ENCODE measurements at places on chromosomes 2 and 18. TPM values are rescaled to one million over a fixed set of nuclear protein-coding genes. Genes with fewer than 3 reads are reported as not detected.

ATOH8 gene
- total RNA-seq = not detected

DNA sequence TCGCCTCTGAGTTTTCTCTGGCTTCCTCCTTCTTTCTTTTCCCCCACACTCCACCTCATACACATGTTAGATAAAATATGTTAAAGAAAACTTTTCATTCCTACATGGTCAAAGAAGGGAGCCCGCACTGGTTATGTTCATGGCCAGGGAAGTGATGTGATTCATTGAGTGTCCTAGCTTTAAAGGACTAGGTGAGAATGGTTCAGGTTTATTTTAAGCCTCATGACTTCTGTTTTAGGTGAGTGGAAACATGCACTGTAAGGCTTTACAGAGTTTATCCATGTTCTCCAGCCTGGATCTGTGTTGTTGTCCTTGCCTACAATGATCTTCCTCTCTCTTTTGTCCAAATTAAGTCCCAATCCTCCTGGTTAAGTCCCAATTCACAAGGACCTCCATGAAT is 56.5 kb downstream of the RASGRP3 start:
- H3K4me1 ChIP-seq = no peaks in the 10 kb centered on the region
- H3K27me3 ChIP-seq = no peaks in the 10 kb centered on the region
- H3K36me3 ChIP-seq = no peaks in the 10 kb centered on the region
- H3K27ac ChIP-seq = no peak overlapping the region
- no peak for DNase-seq

DNA sequence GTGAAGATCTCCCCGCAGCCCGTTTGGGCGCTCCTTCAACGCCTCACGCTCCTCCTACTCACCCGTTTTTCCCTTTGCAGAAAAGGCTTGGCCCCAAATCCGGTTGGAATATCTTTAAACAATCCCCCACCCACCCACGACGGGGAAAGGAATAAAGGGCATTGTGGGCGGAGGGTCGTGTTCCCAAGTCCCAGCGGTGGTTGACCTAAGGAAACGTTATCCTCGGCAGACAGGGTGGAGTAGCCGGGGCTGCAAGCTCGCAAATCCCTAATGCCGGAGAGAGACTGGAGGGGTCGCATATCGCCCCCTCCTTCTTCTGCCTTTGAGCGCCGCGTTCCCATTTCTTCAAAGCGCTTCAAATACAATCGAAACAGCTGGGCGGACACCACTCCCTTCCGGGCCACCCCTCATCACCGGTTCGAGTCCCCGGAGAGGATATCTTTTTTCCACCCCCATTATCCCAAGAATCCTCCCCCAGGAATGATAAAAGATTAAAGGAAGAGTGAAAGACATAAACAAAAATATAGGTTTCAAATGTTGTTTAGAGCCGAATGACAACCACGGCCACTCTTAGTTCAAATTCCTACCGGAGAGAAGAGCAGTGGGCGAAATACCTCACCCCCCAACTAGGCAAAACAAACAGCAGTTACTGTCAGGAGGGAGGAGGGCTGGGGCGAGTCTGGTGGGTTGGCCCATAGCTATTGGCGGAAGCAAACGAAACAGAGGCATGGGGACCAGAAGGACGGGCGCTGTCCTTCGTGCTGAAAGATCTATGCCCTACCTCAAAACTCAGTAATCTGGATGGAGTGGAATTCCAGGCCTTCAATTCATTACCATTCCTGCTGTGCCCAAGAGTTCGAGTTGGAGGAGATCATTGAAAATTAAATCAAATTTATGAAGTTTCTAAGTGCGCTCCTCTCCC is 2.8 kb upstream of the GAD1 start:
- no peak overlapping the region for H3K4me3 ChIP-seq
- no peak overlapping the region for H3K27ac ChIP-seq
- DNase-seq = no peak
- H3K27me3 ChIP-seq = peaks cover 52% of the 10 kb centered on the region
- peaks cover 32% of the 10 kb centered on the region for H3K4me1 ChIP-seq
- no peaks in the 10 kb centered on the region for H3K36me3 ChIP-seq

GRCh38 chr2:72034353-72035095 is 113.1 kb downstream of the CYP26B1 start:
- no peaks in the 10 kb centered on the region for H3K36me3 ChIP-seq
- no peak overlapping the region for H3K4me3 ChIP-seq
- no peaks in the 10 kb centered on the region for H3K4me1 ChIP-seq
- no peak overlapping the region for H3K27ac ChIP-seq

DNA sequence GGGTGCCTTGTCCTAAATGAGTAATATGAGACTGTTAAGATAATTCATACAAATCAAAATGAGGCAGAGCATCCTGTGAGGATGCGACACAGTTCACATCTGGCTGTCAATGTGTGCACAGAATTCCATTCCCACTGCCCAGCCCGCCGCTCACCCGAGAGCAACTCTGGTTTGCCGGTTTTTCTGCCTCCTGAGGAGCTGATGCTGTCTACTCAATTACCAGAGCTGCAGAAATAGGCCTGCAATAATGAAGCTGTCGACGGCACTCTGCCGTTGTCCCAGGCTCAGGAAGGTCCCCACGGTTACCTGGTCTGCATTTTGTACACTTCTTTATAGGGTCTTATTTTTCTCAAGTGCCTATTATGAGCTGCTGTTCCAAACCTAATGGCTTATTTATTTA is 55.7 kb upstream of the LYPD1 start:
- DNase-seq = no peak
- H3K27ac ChIP-seq = no peak overlapping the region
- H3K4me1 ChIP-seq = no peaks in the 10 kb centered on the region
- H3K27me3 ChIP-seq = no peaks in the 10 kb centered on the region
- no peaks in the 10 kb centered on the region for H3K36me3 ChIP-seq

GRCh38 chr18:63141778-63142176 is 177.8 kb downstream of the BCL2 start:
- no peaks in the 10 kb centered on the region for H3K27me3 ChIP-seq
- H3K36me3 ChIP-seq = no peaks in the 10 kb centered on the region
- peaks cover 26% of the 10 kb centered on the region for H3K4me1 ChIP-seq
- no peak overlapping the region for H3K4me3 ChIP-seq
- DNase-seq = no peak
